Endodermal cell (in vitro differentiated cells): ENCODE measurements at places on chromosomes 1 and 21. TPM values are rescaled to one million over a fixed set of nuclear protein-coding genes. Genes with fewer than 3 reads are reported as not detected.

DNA sequence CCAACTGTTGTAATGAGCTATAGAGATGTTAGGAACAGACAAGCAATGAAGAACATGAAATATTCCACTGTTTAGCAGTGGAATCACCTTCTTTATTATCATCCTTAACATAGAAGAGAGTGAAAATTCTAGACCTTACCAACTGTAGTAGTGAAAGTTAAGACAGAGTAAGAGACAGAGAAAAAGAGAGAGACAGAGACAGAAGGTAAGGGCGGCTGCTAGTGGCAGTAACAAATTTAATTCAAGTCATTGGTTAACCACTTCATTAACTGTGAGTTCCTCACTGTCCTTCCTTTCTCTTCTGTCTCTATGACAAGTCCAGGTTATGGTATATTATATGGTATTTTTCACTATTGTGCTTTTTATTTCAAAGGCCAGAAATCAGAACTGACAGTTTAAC is 355.7 kb upstream of the ESRRG start:
- DNase-seq = no peak

DNA sequence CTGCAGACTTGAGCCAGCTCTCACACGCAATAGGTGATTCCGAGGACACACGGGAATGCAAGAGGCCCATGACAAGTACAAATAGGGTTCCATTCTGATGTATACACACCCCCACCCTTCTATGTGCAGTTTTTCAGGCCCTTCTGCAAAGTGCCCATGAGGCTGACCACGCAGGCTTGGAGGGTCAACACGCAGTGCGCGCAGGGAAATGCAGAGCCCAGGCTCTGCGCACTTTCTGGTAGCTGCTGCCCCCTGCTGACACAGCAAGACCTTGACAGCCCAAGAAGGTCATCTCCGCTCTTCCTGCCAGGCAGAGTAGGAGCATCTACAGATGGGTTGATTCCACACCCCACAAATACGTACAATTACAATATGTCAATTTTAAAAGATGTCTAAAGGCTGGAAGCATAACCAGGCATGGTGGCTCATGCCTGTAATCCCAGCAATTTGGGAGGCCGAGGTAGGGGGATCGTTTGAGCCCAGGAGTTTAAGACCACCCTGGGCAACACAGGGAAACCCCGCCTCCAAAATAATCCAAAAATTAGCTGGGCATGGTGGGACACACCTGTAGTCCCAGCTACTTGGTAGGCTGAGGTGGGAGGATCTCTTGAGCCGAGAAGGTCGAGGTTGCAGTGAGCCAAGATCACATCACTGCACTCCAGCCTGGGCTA is 18.5 kb downstream of the SH3BP5L start:
- DNase-seq = peak; percentile 87

The EFHD2 gene
- 42.1 and 47.6 TPM in 2 replicates for total RNA-seq

DNA sequence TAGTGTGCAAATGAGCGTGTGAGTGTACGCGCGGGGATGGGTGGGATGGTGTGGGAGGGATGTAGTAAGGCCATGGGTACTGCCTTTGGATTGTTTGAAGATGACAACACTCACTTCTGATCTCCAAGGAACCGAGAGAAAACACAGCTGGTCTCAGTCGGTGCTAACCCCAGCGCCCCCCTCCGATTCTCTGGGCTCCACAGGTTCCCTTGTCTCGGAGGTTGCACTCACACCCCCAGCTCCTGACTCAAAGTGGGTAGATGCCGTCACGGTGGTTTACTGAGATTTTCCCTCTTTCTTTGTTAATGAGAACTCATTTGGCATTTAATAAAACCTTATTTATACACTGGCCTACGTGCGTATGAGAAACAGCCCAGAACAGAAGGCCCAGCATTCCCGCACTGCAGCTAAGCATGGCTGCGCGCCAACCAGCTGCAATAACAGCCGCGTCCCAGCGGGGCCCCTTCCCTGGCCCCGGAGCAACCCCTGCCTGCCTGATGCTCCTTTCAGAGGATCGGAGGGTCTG is 25.8 kb downstream of the ABCA4 start:
- DNase-seq = peak; percentile 65

DNA sequence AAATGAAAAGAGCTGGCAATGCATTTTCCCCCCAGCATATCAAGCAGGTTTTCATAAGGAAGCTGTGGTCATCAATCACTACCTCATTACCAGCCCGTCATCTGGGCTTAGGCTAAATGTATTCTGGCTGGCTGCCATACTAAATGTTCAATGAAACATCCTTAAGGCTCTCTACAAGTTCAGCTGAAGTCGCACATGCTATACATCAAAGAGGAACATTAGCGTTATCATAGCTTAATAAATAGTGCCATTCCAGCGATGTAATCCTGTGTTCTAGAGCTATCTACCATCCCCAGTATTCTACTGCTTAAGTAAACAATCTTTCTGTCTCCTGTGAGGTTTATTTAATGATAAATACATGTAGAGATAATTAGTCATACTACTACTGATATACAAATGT is 288.8 kb downstream of the DPYD start:
- DNase-seq = no peak

The DDR2 gene
- total RNA-seq = 0.38 to 0.55 TPM (median 0.48 TPM) in 3 replicates

DNA sequence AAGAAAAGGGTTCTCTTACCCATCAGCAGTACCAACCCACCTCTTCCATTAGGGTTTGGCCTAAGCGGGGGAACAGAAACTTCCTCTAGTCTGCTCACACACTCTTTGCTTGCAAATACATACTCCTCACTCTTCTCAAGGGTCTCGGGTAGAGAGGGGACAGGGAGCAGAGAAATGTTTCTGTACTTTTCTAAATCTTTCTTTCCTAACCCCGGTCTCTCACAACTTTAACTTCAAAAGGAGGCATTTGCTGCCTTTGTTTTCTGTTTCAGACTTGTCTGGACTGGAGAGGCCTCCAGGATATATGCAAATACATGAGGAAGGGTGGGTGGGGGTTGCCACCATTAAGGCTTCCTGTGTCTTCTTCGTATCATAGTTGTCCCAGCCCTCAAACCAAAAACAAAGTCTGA is 10.5 kb upstream of the LAX1 start:
- DNase-seq = no peak
